Retina (tissue), 1 donor: ENCODE measurements at places on chromosomes 13 and 19.

DNA sequence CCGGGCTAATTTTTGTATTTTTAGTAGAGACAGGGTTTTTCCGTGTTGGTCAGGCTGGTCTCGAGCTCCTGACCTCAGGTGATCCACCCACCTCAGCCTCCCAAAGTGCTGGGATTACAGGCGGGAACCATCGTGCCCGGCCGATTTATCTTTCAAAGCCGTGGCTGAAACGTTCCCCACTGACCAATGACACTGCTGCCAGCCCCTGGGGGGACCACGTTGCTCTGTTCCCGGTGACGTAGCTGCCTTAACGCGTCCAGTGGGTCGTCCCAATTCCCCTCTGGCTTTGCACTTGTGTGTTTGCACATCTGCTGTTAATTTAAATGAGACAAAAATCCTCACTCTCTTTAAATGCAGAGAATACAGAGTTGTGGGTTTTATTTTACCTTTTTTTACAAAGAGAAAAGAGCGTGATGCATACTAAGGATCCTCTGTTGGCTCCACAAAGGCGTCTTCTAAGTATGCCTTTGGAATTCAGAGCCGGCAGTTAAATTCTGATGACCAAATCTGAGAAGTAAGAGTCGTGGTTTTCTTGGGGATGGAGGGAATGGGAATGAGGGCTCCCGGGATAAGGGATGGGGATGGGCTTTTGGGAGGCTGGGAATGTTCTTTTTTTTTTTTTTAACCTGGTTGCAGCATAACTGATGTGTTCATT is 18.6 kb upstream of the LMTK3 start:
- DNase-seq: peak; percentile 18

GRCh38 chr19:10195199-10195519 is 406 bp upstream of the DNMT1 start:
- DNase-seq: no peak

DNA sequence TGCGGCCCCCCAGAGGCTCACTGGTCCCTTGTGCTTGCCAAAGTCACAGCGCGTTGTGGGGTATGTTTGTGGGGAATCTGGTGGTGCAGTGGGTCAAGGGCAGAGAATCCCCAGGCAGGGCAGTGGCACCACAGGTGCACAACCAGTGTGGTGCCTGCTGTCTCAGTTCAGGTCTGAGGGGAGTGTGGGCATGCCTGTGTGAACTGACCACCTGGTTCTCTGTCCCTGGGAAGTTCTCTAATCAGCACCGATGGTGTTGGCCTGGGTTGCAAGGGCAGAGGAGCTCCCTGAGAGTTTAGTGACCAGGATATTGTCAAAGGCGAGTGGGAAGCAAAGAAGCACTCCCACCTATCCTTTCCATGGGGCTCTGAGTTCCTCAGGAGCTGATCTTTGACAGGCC is 37.7 kb downstream of the ACSBG2 start:
- no peak for DNase-seq

GRCh38 chr13:41117869-41118268 is 14.7 kb downstream of the KBTBD6 start:
- DNase-seq: no peak

DNA sequence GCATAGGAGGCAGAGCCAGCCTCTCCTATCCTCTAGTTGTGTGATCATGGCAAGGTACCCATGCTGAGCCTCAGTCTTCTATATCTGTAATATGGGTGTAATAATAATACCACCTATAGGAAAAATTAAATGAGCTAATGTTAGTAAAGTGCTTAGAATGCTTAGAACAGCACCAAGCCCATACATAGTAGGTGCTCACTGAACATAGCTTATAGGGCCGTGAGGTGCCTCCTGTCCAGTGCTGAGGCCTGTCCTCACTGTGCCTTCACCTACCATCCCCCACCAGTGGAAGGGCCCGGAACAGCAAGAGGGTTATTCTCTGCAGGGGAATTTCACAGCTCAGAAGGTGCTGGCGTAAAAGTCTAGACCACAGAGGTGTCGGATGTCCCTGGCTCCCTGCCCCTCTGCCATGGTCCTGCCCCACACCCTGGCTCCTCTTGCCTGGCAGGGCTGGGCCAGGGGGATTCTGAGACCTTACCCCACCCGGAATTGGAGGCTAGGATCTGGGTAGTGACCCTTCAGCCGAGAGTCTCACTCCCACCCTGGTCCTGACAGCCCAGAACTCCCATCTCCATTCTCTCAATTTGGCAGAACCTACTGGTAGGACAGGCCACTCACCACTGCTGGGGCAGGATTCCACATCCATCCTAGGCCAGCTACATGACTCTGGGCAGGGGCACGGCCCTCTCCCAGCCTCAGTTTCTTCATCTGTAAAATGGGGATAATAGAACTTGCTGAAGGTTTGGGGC is 2.2 kb upstream of the SCN1B start:
- no peak for DNase-seq

GRCh38 chr13:55120631-55121030 is 2020.1 kb upstream of the PRR20A start:
- DNase-seq: no peak
